HCT116 (cell line): ENCODE measurements at places on chromosomes 1 and 21.

GRCh38 chr1:219467524-219467923 lies 145.4 kb downstream of the ZC3H11B start:
- DNase-seq: no peak

- DNase-seq: no peak
Observed at GRCh38 chr1:97270508-97271307, 549.1 kb downstream of the PTBP2 start.

DNA sequence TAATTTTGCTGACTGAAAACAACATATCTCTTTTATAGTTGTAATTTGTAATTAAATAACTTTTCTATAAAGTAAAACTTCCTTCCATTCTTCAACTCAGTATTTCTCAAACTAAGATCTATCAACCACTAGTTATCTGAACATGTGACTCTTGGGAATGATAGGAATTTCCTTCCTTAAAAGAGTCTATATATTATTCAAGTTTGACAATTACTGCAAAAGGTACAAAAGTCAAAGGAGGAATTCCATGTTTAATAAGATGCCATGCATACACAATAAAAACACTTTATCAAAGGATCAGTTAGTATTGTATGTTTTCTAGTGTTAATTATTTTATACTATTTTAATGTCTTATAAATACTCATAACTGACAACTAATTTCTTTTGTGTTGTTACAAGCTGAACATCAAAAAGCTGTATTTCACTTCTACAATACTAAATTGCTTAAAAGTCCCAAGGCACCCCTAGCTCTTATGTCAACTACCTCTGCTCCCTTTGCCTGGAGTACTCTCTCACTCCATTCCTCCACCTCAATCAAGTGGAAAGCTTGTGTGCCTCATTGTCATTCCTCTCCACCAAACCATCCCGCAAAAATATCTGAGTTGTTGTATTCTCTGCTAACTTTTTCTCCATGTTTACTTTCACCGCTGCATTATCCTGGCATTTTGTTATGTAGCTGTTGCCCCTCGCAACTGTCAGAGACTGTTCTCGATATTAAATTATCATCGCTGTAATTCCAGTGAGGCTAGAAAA lies 67.9 kb downstream of the SLC44A5 start:
- no peak for DNase-seq

DNA sequence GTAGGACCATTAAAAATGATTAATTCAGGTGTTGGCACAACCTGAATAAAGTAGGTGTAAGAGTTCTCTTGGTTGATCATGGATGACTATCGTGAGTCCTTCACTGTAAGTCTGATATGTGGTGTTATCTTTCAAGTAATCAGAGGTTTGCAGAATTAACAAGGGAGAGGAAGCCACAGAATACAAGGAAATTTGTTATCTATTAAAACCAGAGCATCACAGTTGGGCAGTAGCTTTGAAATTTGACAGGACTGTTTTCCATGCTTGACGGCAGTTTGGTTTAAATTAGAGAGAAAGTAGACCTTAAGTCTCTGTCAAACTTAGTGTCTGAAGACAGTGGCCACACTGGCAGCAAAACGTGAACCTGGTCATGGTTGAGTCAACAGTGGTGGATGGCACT lies 139.5 kb upstream of the KCNK2 start:
- DNase-seq: no peak

DNA sequence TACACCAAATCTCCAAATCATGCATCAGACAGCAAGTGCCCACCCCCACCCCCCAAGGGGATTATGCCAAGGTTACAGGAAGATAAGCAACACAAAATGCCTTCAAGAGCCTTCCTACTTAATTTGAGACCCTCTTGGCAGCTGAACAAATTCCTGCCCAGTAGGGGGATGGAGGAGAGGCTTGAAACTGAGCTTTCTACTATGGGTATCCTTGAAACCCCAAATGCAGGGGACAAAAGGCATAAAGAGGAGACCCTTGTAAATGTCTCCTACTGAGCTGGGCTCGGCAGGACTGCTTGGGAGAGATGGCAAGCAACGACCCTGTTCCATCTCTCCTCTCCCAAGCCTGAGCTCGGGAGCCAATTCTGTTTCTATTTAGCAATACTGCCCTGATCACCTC lies 3.5 kb downstream of the SLC41A1 start:
- no peak for DNase-seq

DNA sequence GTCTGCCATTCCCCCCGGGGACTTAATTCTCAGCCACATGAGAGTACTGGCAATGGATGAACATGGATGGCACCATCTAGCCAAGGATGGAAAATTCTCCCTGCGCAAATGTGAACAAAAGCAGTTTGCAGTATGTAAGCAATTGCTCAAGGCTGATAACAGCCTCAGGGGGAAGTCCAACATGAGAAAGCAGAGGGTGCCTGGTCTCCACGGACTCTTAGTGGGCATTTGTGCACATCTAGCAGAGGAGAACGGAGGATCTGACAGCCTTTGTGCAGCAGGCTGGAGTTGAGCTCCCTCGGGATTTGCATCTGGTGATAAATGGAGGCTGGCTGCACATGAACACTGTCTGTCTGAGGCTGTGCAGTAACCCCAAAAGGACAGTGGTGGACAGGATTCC lies 13.9 kb upstream of the OLIG1 start:
- no peak for DNase-seq

DNA sequence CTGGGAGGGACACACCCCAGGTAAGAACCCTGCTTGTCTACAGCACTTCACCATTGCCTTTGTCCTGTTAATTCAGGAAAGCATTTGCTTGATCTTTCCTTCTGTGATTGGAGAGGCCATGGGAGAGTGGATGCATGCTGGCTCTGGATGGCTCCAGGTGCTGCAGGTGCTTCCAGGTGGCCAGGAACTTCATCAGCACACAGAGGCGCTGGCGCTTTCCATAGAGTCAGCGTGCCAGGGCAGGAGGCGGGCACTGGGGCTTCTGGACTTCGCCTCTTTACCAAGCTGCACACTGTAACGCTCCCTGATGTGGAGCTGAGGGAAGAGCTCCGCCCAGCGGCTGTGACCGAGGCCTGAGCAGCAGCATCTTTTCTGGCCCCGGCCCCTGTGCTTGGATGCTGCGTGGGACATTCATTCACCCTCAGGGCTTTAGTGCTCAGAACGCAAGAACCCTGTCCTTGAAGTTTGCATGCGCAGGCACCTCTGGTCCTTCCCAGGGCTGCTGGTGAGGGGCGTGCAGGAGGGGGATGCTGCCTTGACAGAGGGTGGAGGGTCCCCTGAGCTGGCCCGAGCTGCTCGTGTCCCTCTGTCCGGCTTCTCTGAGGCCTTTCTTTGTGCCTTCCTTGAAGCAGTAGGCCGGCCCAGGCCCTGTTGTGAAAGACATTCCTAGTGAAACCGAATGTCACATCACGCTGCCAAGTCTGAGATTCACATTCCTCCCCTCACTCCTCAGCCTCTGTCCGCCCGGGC lies 1.6 kb upstream of the MX2 start:
- DNase-seq: no peak

DNA sequence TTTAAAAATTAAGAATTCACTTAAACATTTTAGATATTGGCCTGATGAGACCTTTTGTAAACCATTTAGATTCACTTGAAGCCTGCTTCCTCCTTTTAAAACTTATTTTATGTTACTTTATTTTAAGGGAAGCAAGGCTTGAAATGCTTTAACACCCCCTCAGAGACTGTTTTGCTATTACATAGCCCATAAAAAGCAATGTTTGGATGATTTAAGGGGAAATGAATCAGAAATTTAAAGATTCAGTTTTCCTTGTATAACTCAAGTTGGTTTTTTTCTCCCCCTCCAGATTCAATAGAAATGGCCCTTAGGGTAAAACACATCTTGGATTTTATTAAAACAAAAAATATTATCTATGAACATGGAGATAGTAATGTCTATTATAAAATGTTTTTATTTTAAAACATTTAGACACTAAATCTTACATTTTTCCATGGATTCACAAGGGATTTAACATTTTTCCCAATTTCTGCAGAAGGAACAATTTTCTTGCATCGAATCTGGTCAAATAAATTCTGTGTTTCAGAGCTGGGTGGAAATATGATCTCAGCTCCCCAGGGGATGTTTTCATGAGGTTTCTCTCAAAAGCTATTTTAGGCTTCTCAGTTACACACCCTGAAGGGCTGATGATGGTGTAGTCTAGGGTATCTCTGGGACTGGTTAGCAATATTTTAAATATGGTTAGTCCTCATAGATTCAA lies 69.3 kb upstream of the WARS2 start:
- DNase-seq: no peak

- no peak for DNase-seq
Observed at GRCh38 chr21:21762855-21763254, 764.6 kb downstream of the NCAM2 start.

DNA sequence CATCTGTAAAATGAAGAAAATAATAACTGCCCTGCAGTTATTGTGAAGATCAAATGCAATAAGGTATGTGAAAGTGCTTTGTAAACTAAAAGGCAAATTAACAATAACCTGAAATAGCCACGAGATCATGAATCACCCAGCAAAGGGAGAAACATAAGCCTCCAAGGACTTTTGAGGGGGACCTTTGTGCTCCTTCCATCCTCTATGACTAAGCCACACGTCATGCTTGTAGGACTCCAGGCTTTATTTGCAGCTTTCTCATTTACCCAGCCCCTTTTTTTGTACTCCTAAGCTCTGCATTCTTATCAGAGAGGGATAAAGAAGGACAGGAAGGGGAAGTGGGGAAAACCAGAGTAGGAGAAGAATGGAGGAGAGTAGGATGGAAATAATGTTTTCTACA lies 115.1 kb downstream of the PROX1 start:
- peak; percentile 81 for DNase-seq

GRCh38 chr21:45502006-45502345 lies 40.3 kb downstream of the SLC19A1 start:
- DNase-seq: no peak

DNA sequence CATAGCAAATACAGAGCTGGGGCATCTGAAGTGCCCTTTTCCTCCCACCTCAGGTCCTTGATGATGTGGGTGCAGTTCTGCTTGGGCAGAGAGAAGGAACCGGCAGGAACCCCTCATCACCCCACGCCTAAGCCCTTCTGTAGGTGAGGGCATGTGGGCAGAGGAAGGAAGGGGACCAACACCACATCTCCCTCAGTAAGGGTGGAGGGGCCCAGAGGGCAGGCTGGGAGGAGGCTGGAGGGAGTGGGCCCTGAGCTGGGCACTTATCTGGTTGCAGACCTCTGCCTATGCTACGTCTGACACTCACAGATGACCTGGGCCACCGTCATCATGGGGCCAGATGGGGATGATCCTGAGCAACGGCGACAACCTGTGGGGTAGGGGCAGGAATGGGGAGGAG lies 11.0 kb downstream of the ZNF687 start:
- no peak for DNase-seq

GRCh38 chr1:236395947-236396664 lies 2.0 kb downstream of the EDARADD start:
- no peak for DNase-seq

GRCh38 chr1:65674522-65674921 lies 118.2 kb upstream of the PDE4B start:
- no peak for DNase-seq

GRCh38 chr21:38166173-38166535 lies 90.6 kb upstream of the KCNJ15 start:
- DNase-seq: no peak

GRCh38 chr1:3671371-3672180 lies 19.3 kb downstream of the TP73 start:
- no peak for DNase-seq
